ENCODE measurements at places on chromosomes 2 and 18.

GRCh38 chr2:45852450-45853150, 201.1 kb downstream of the PRKCE start:
- DNase-seq, result no peak

GRCh38 chr2:9757501-9758264, 85.6 kb upstream of the TAF1B start:
- DNase-seq, result no peak

- no peak for DNase-seq
Measured at GRCh38 chr2:51881673-51882072, 849.7 kb upstream of the NRXN1 start.

- no peak for DNase-seq
Measured at GRCh38 chr2:7825591-7826312, 856.1 kb upstream of the ID2 start.

GRCh38 chr18:76209597-76209996, 285.4 kb downstream of the ZNF516 start:
- no peak for DNase-seq

- no peak for DNase-seq
Measured at GRCh38 chr2:113278073-113278741, 514 bp downstream of the PAX8 start.

- DNase-seq, result no peak
Measured at GRCh38 chr2:143744114-143744513, 614.9 kb downstream of the ARHGAP15 start.

DNA sequence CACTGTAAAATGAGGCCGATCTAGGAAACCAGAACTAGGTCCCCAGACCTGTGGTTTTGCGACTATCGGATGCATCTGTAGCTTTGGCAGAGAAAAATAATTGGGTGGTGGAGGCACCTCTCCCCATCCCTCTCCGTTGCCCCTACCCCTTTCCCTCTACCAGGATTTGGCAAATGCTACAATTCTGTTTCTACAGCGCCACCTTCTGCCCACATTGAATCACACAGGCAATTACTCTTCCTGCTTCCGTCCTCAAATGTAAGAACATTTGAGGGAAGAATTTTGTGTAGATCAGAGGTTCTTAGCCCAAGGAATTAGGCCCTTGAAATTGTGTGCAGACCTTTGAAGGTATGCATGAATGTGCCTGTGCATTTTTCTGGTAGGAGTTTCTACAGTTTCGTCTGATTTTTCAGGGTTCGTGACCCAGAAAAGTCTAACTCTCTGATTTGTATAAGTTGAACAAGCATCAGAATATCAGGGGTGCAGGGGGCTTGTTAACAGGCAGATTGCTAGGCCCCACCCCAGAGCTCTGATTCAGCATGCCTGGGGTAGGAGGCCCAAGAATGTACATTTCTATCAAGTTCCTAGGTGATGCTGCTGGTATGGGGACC, 11.2 kb downstream of the ATP6V1B1 start:
- DNase-seq, result no peak

Data from stimulated activated CD8-positive, alpha-beta memory T cell treated with anti-CD3 and anti-CD28 coated beads, Interleukin-2, amount 100 ng/mL, for 1 hour (primary cell).